AG04450 (cell line): ENCODE measurements at places on chromosomes 1 and 21.

- no peak for DNase-seq
Measured at GRCh38 chr1:202090994-202091393, 31.7 kb upstream of the GPR37L1 start.

GRCh38 chr1:58768191-58768731, 15.6 kb downstream of the JUN start:
- no peak for DNase-seq

DNA sequence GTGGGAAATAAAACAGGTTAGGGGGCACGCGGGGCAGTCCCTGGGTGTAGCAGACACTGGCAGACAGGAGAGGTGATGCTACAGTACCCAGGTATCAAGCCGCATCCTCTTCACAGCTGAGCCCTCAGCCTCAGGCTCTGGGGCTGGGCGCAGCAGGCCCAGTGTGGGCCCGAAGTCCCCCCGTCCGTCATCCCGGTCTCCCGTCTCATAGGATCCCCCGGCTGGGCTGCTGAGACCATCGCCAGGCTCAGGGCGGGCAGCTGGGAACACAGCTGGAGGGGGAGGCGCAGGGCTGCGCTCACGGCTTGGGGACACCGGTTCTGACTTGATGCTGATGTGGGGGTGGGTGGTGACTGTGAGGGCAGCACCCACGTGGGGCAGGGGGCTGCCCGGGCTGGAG, 32.7 kb downstream of the MEF2D start:
- DNase-seq = no peak

DNA sequence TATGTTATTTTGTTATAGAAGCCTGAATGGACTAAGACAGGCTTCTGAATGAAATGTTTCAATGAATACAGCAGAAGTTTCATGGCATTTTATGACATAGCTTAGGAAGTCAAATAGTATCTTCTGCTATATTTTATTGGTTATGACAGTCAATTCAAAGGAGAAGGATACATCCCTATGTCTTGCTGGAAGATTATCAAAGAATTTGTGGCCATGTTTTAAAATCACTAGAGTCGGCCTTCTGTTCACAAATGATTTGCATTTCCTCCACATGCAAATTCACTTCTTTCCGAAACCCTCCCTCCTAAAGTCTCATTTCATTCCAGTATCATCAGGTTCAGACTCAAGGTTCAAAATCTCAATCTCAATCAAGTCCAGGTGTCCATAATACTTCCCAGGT, 679.2 kb upstream of the ADAMTS5 start:
- no peak for DNase-seq

- DNase-seq = peak; percentile 57
Measured at GRCh38 chr1:64223329-64224151, 20.1 kb downstream of the UBE2U start.

DNA sequence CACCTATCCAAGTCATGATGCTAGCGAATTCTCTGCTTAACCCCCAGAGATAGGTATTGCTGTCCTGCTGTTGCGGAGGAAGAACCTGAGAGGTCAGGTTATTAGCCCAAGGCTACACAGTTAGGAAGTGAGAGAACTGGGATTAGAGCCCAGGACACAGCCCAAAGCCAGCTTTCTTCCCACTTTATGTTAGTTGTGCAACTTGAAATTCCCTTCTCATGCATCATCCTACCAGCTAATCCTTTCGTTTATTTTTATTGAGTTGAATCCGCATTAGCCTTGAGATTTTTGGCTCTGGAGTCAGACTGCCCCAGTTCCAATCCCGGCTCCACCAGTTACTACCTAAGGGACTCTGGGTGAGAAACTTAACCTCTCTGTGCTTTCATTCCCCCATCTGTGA, 65.4 kb downstream of the PLEKHA6 start:
- peak; percentile 84 for DNase-seq

GRCh38 chr1:49306507-49307070, 529.9 kb upstream of the BEND5 start:
- DNase-seq = no peak

DNA sequence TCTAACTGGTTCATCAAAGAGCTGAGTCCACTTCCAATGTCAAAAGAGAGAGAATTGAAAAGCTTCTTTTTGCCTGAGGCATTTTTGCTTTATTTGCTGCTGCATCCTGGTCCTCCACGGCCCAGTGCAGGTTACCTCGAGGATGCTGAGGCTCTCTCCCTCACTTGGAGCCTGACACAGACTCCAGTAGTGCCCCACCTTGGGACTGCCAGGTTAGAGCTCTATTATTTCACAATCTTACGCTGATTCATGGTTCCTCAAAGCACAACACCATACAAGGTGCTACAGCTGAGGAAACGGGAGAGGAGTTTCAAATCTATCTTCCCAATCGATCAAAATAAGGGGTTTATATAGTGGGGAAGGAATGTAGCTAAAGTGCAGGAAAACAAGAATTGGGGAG, 13.6 kb upstream of the PLPPR4 start:
- no peak for DNase-seq

DNA sequence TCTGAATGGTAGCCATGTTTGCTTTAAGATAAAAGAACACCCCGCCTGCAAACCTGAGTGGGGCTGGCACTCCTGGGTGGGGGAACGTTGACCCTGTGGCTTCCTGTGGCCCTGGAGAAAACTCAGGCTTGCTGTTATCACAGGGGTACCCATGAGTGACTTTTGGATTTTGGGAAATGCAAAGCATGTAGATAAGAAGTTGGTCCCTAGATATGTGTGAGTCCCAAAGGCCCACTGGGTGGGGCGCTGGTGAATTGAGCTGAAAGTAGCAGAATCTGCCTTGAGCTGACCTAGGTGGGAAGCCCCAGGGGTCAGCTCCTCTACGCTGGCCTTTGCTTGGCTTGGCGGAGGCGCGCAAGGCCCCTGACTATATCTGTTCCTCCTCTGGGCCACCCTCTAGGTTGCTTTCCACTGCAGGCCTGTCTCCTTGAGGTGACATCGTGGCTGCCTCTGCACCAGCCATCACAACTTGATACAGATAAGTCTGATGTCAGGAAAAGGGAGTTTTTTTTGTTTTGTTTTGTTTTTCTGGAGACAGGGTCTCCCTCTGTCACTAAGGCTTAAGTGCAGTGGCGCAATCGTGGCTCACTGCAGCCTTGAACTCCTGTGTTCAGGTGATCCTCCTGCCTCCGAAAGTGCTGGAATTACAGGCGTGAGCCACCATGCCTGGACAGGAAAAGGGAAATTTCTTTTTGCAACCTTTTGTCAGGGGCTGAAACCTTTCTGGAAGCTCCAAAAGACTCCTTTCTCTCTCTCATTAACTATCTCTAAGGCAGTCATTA, 72.2 kb downstream of the AGPAT3 start:
- no peak for DNase-seq

DNA sequence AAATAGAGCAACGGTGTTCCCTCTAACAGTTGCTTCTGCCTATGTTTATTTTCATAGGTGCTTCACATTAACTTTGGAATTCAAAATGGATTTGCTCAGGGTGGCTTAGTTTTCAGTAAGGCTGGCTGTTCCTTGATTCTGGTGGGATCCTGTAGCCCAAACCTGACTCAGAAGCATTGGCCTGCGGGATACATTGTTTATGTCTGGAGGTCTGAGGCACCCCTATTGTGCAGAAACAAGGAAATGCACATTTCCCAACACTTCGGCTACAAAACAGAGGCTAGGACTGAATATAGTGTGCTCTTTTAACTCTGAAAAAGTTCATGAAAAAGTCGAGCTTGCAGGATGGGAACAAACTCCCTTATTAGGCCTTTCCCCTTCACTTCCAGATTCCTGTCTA, 133.8 kb upstream of the F3 start:
- peak; percentile 81 for DNase-seq

- DNase-seq = no peak
Measured at GRCh38 chr1:116908820-116909511, 750 bp upstream of the PTGFRN start.

GRCh38 chr1:172556461-172556860, 23.5 kb downstream of the SUCO start:
- no peak for DNase-seq

DNA sequence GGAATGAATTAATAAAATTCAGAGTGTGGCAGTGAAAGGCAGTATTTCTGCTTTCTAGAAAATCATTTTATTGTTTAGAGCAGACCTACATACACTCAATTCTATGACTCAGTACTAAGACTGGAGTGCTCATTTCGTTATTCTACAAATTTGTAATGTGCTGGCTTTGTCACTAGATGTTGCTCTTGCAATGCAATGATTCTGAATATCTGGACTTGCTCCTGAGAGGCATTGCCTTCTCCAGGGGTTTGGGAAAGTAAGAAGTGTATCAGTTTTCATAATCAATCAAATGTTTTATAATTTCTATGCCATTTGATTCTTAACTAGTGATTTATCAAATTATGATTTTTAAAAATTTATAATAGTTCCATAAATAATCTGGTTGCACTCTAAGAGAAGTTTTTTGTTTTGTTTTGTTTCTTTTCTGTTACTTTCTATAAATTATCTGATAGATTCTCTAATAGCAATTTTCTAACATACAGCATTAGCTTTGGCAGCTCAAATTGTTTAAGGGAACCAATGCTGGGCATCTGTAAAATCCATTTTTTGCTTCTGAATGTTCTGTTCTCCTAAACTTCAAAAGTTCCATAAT, 280.5 kb upstream of the SGIP1 start:
- DNase-seq = peak; percentile 52

DNA sequence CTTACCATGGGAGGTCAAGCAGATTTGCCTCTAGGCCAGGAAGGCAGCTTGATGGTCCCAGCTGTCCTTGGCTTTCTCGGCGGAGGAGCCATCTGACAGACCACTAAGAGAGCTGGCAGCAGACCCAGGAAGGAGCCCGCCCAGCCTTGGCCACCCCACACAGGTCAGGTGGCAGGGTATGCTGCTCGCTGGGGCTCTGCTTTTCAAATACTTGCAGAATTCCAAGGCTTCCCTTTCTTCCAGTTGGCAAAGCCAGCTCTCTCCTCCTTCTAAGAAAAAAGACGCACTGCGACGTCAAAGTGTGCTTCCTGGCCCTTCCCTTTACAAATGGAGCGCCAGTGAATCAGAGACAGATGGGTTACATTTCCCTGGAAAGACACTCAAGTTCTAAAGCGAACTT, 229.4 kb downstream of the CACNA1E start:
- no peak for DNase-seq

DNA sequence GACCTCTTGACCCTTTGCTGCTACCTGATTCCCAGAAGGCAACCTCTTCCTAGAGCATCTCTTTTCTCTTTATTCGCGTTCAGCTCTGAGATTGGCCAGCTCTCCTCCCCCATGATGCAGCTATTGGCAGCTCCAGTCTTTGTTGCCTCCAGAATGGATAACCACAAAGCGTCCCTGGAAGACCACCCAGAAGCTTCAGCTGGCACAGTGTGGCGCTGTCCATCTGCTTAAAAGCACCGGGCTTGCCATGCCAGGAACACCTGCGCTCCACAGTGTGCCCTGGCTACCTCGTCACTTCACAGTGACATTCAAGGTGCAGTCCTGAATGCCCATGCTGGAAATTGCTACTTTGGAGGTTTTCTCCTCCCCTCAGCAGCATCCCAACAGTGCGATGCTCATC, 353.9 kb downstream of the LMO4 start:
- no peak for DNase-seq

- DNase-seq = no peak
Measured at GRCh38 chr1:154751690-154752089, 118.4 kb downstream of the KCNN3 start.

DNA sequence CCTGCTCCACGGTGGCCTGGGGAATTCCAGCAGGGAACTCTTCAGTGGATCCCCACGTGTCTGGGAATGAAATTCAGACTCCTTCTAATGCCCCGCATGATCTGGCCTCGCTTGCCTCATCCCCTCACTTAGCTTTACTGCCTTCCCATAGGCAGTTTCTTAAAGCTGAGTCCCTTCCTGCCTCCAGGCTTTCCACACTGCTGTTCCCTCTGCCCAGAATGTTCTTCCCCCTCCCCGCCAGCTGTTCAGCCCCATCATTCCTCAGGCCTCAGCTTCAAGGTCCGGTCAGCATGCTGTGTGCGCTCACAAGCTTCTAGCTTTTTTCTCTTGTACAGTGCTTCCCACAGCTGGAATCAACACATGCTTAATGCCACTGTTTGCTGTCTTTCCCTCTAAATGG, 54.9 kb upstream of the WASF2 start:
- no peak for DNase-seq

- no peak for DNase-seq
Measured at GRCh38 chr1:58430421-58431275, 115.9 kb downstream of the OMA1 start.

DNA sequence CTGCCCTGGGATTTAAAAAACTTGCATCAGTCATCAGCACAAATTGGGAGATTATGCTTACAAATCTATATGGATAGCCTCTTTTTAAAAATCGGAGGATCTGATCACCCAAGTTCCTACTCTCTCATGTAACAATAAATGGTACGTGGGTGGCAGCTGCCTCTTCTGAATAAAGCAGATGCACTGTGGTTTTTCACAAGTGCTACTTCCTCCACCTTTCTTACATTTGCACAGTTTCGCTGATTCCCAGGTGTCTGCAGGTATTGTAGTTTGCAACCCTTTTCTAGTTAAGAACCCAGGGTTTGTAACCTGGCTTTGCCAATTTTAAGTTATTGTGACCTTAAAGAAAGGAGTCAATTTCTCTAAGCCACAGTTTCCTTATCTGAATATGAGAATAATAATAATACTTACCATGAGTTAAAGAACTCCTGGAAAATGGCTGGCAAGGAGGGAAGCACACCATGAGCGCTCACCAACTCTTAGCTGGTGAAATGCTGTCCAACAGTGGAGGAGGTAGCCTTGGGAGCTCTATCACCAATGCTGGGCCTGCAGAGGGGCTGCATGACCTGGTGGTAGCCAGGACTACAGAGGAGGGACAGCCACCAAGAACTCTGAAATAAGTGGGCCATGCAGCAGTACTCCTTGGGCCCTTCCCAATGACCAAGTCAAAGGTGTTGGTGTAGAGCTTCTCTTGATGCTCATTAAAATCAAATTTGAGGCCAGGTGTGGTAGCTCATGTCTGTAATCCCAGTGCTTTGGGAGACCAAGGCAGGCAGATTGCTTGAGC, 30.2 kb upstream of the KCNA2 start:
- no peak for DNase-seq

DNA sequence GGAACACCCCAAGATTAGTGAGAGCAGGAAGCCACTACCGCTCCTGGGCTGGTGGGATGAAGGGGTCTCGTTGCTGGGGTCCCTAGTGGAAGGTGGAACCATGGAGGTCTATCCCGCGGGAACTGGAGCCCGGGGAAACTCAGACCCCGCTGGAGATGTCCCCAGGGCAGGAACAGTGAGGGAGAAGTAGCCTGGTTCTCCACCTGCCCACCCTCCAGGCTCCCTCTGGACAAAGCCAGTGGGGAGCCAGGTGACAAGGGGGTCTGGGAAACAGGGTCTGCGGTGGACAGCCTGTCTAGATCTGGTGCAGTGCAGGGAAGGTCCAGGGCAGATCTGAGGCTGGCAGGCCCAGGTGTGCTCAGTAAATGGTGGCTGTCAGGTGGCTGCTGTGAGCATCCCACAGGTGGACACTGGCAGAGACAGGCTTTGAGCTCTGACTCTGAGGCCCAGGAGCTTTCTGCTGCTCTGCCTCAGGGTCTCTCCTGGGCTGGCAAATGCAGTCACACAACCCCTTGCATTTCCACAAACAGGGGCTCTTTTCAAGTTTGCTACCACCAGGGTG, 88.0 kb upstream of the TLR5 start:
- no peak for DNase-seq
